Activated CD8-positive, alpha-beta memory T cell treated with anti-CD3 and anti-CD28 coated beads for 48 hours (primary cell): ENCODE measurements at places on chromosomes 16 and 17.

DNA sequence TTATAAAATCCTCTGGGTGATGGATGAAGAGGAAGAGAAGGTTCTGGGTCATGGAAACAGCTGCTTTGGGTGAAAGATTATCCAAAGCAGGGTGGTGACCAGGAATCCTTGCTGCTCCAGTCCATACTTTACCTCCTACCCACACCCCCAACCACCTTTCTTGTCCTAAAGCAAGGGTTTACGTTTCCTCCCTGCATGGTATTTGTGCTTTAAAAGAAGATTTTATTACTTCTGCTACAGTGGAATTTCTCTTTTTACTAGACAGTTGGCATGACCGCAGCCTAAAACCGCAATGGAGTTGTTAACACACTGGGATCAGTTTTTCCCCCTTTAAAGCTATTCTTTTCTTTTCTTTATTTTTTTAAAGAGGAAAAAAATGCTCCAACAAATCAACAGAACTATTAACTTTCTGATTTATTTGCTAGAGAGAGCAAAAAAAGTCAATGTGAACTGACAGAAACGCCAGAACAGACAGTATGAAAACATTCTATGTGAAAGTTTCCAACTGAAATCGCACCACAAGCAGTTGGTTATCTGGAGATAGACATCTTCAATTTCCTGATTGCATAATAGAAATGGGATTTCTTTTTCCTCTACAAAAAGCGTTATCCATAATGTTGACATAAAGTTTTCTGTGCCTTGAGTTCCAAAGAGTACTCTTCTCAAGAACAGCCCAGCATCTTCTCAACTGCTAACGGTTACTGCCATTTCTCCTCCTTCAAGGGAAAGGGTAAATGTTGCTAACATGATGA is 236.0 kb downstream of the IRX3 start:
- no peak for DNase-seq

DNA sequence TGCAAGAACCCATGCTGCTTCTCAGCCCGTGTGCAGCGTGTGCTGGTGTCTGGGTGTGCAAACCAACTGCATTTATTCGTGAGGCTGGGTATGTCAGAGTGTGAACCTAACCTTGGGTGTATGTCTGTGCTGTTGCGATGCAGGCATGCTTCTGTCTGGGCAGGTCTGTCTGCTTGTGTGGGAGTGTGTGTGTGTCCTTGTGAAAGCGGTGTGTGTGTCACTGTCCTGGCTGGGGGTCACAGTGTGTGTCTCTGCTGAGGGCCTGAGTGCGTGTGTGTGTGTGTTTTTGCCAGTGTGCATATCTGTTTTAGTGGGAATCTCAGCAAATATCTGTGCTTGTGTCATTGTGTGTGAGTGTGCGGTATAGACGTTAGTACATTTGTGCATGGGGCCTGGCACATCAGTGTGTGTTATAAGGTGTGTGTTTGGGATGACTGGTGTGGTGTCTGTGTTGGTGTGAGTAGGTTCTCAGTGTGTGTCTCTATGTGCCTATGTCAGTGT is 121.8 kb downstream of the CYLD start:
- no peak for DNase-seq

GRCh38 chr16:66714654-66715307 is 18.2 kb upstream of the CMTM4 start:
- no peak for DNase-seq

DNA sequence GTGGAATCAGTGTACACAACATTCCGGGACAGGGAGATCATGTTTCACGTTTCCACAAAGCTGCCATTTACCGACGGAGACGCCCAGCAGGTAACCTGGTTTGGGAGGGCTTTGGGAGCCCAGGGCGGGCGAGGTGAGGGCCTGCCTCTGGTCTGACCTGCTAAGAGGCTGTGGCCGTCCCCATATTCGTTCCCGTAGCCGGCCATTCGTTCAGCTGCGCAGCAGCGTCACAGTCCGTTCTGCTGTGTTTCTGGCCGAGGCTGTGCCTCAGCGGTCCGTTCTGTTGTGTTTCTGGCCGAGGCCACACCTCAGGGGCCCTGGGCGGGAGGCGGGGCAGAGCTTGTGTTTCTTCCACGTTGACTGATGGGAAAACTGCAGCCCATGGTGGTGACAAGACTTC is 68.0 kb downstream of the OR1D5 start:
- no peak for DNase-seq
